Suprapubic skin (tissue), 4 donors: ENCODE measurements at places on chromosomes 16 and 17. TPM values are rescaled to one million over a fixed set of nuclear protein-coding genes. Genes with fewer than 3 reads are reported as not detected.

- DNase-seq: no peak
These were observed 26.2 kb upstream of the TXNDC11 start for GRCh38 chr16:11768849-11769248.

GRCh38 chr16:82224821-82225220 lies 54.8 kb upstream of the MPHOSPH6 start:
- DNase-seq: no peak

TAOK1 gene
- total RNA-seq: 42.1 TPM

DNA sequence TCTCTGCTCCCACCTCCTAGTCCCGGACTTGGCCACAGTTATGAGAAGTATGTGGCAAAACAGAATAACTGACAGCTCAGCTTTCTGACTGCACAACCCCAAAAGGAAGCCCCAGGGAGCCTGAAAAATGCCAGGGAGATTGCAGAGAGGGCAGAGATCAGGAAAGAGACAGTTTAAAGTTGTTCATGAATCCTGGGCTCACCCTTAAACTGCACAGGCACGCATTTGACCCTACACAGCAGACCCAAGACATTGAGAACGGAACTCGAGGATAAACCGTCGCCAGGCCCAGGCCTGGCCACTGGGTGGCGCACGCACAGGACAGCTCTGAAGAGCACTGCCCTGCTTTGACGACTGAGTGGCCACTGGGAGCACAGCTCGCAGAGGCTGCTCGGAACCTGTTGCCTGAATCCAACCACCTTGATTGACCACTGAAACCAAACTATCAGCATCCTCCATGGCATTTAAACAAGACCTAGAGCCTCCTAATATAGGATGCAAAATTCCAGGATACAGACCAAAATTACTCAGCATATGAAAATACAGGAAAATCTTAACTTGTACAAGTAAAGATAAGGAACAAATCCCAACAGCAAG lies 114.0 kb downstream of the C16orf95 start:
- no peak for DNase-seq

- DNase-seq: no peak
These were observed 19.9 kb upstream of the C16orf78 start for GRCh38 chr16:49353680-49354079.
